ENCODE measurements at places on chromosomes 7 and 10.

- no peak for DNase-seq
These were observed 152.0 kb downstream of the ZNF22 start for GRCh38 chr10:45152726-45153125.

GRCh38 chr10:5512881-5513612 is 11.7 kb upstream of the CALML3 start:
- DNase-seq = no peak

DNA sequence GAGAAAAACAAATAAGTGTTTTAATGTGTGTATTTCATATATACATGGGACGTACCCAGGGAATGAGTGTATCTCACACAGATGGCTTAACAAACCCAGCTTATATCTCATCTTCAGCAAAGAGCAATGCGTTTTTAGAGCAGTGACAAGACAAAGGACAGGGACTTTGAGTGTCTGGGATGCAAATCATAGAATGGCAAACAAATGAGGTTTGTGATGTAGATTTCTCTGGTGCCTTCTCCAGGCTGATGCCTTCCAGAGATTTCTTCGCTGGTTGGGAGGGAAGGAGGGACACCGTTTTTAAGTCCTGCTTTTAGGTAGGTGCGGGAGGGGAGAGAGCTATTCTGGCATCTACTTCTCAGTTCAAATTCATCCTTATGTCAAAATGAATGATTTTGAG is 16.6 kb downstream of the LANCL2 start:
- no peak for DNase-seq

DNA sequence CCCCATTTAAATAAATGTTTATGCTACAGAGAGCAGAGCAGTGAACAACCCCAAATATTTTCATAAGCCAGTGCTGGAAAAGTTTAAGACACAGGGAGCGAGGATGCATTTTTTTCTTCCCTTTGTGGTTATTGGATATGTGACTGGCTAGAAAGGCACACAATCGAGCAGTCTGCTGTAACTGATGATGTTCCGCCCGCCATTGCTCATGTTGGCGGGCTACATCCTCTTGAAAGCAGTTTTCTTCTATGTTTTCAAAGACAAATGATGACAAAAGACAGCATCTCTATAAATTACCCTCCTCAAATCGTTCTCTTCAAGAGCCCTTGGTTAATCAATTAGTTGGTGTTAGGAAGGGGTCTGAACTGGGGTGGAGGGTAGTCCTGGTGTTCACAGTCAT is 269.8 kb downstream of the SKAP2 start:
- DNase-seq = no peak
